ENCODE measurements at places on chromosomes 12 and 14.
A peak's percentile ranks its signal among the peaks of the same experiment; 100 is the strongest.

- no peak for DNase-seq
These were observed 6.3 kb downstream of the YBX3 start for GRCh38 chr12:10716704-10717315.

DNA sequence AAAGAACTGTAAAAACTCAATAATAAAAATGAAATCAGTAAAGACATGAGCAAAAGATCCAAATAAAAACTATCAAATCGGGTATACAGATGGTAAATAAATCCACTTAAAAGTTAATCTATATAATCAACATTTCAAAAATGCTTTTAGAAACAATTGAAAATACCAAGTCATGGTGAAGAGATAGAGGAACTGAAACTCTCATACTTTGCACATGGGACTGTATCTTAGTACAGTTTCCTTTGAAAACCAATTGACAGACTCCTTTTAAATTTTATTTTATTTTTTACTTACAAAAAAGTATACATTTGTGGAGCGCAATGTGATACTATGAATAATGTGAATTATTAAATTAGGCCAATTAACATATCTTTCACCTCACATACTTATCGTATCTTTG, 98.6 kb upstream of the FAR2 start:
- DNase-seq, result no peak

DNA sequence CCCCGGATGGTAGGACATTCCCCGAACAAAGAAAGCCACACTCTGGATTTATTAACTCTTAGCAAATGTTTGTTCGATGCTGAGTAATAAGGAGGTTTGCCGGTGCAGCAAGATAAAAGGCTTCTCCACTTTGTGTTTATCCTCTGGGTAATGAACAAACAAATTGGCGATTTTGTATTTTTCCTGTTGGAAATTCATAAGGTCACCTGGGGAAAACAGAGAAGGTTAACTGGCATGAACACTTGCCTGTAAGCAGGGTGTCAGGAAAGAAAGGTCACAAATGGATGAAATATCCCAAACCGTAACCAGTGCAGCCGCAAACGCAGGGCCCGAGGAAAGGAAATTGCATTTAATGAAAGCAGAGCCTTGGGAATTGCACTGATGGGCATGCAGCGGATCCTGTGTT, 132.8 kb downstream of the RMST start:
- no peak for DNase-seq

DNA sequence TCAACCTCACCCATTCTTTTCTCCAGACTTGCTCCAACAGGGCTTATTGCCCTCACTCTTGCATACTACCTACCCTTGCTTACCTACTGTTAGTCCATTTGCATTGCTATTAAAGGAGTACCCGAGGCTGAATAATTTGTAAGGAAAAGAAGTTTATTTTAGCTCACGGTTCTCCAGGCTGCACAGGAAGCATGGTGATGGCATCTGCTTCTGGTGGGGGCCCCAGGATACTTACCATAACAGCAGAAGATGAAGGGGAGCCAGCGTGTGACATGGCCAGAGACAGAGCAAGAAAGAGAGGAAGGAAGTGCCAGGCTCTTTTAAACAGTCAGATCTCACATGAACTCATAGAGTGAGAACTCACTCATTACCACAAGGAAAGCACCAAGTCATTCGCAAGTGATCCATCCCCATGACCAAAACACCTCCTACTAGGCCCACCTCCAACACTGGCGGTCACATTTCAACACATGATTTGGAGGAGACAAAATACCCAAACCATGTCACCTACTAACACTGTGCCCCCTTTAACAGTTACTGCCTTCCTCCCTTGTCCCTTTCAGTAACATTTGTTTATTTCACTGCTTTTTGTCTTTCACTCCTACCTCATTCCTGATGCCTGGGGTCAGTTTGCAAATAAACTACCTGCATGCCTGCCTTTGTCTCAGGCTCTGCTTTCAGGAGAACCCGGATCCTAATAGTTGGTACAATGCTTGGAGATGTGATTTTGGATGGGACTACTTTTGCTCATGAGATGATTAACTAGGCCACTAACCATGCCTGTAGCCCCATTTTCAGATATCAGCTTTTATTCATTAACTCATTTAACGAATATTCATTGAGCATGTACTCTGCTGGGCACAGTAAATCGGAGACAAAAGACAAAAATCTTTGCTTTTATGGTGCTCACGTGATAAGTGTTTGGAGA, 41.6 kb upstream of the CSRP2 start:
- DNase-seq, result no peak

DNA sequence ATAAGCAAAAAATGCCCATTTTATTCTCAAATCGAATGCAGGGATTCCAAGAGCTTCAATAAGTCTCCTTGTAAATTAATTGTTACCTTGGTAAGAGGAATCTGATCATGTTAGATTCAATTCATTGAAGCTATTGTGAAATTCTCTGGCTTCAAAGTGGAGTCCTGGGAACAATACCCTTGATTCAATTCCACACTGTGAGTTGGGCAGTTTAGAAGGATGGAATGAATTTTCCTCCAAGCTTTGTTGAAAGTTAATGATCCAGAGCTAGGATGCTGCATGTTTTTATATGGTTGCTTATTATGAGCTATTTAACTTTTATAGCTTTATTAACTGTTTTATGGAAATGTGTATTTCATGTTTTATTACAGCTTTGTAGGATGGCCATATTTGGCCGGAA, 89.9 kb upstream of the IGF1 start:
- no peak for DNase-seq

GRCh38 chr12:53128780-53129569, 25.7 kb downstream of the SOAT2 start:
- DNase-seq, result no peak

DNA sequence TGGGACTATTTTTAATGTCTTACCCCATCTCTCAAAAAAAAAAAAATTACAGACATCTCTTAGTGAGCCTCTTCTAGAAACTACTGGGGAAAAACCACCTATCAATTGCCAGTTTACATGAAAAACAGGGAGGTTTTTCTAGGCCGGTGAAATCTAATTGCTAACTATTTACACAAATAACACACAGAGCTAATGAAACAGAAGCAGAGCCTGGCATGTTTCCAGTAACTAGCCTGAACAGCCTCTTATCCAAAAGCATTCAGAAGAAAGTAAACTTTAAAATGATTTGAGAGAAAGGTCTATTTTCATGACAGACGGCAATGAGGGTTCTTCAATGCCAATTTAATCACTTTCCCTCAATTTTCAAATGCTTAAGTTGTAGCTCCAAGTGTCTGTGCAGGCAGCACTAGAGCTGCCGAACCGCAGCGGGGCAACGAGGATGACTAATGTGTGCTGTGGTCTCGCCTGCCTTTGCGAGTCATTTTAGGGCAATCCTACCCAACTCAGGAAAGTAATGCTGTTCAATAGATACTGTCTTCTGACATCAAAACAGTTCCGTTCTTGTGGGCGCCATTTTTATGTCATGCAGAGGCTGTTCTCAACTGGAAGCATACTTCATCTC, 84.6 kb downstream of the SETD3 start:
- DNase-seq, result peak; percentile 53

All from stimulated activated CD4-positive, alpha-beta T cell treated with anti-CD3 and anti-CD28 coated beads, Interleukin-4, amount 100 ng/mL, for 24 hours (primary cell).